HCT116 (cell line): ENCODE measurements at places on chromosomes 6 and 20.
A peak's percentile ranks its signal among the peaks of the same experiment; 100 is the strongest.

DNA sequence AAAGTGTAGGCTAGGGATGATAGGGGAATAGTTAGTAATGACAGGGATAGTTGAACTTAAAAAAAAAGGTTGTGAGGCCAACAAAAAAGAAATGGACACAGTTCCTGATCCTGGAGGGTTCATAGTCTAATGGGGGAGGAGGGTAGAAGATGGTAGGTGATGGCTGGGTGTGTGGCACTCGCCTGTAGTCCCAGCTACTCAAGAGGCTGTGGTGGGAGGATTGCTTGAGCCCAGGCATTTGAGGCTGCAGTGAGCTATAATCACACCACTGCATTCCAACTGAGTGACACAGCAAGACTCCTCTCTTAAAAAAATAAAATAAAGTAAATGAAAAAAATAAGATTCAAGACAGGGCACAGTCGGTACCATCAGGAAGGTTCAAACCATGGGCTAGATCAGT is 2.4 kb upstream of the MICB start:
- DNase-seq = no peak

GRCh38 chr20:44720621-44720996 is 5.4 kb downstream of the CCN5 start:
- DNase-seq = peak; percentile 48

- no peak for DNase-seq
These were observed 119.7 kb downstream of the BCKDHB start for GRCh38 chr6:80226151-80226550.

DNA sequence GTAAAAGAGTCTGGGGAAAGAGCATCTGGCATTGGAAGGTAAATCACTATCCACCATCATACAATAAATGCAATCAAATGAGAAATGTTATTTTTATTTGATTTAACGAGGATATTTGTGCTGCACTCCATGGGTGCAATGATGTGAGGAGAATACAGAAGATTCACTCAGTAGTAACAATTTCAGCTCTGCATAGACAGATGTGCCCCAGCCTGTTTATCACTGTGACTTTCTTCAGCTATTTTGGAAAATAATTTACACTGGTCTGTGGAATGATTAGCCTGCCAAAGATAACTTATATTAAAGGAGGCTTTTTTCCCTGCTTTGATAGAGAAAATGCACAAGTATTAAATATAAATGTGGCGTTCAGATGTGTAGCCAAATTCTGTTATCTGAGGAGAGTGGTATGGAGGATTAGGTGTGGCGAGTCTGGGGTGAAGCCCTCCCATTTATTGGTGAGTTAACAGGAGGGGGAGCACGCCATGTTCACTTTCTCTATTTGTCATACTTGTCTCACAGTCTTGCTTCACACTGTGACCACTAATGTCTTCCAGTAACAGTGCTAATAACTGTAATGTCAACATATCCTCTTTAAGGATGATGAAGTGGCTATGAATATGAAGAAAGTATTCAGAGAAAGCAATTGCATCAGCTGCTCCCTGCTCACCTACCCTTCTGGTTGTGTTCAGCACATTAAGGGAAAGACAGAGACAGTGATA is 645.6 kb downstream of the MMUT start:
- DNase-seq = no peak

GRCh38 chr20:45523821-45524220 is 8.4 kb upstream of the SPINT3 start:
- DNase-seq = no peak

DNA sequence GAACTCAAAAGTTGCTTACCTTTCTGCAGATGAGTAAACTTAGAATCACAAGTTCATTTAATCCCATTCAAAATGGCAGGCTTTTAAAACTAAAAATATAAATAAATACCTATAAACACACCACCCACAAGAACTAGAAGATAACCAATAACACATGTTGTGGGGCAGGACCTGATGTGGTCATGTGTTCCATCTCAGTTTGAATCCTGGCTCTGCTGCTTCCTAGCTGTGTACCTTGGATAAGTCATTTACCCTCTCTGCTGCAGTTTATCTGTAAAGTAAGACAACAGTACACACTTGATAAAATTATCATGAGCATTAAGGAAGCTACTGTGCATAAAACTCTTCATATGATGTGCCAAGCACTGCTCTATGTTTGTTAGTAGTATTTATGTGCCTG is 22.0 kb downstream of the TRIM27 start:
- no peak for DNase-seq

GRCh38 chr6:64547594-64548268 is 912.1 kb downstream of the PHF3 start:
- DNase-seq = no peak

DNA sequence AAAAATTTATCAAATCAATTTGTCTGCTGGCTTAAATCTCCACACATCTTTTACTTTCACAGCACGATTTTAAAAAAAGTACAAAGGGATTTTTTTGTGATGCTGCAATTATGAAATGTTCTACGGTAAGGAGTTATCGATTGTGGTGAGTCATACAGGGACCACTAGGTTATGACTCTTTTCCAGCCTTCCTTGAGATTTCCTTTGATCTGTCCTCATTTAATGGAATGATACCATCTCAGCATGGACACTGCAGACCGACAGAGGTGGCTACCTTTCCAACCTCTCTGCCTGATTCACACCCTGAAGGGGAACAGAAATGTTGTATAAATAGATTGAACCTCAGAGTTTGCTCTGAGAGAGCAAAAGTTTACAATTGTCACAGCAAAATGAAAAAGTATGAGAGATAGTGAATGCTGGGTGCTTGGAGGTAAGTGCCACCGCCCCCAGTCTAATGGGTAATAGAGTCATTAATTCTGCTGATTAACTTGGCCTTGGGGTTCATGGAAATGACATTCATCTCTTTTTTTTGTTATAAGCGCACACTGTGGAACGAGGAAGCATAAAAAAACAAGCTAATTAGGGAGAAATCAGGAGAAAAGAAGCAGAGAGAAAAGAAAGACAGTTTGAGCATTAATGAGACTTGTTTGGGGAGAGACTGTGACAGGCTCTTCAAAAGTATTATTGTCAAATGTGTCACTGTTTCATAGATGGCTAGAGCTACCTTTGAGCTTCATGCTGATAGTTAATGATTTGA is 306.0 kb downstream of the RNF144B start:
- DNase-seq = peak; percentile 70

DNA sequence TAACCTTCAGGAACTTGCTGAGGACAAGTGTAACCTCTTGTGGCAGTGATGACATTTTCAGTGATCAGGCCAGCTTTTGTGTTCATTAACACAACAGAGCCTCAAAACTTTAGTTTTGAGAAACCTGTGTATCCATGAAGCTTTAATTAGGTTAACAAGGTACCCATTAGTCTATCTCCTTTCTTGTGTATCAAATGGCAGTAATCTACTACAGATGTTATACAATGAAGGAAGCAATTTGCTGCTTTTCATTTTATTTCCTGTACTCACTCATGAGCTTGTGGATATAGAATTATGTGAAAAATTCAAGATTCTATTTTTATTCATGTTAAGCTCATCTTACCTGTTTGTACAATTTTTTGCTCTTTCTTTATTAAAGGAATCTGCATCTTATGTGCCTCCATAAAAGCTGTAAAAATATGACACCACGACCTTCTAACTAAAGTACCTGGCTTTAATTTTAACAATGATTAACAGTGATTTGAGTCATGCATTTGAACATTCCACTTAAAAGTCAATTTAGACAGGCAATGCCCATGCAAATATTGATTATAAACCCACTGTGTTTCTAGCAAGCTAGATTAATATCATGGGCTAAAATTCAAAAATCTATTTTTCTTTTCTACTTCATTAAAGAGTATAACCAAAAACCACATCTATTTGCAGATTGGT is 897.3 kb downstream of the KIF16B start:
- DNase-seq = no peak

DNA sequence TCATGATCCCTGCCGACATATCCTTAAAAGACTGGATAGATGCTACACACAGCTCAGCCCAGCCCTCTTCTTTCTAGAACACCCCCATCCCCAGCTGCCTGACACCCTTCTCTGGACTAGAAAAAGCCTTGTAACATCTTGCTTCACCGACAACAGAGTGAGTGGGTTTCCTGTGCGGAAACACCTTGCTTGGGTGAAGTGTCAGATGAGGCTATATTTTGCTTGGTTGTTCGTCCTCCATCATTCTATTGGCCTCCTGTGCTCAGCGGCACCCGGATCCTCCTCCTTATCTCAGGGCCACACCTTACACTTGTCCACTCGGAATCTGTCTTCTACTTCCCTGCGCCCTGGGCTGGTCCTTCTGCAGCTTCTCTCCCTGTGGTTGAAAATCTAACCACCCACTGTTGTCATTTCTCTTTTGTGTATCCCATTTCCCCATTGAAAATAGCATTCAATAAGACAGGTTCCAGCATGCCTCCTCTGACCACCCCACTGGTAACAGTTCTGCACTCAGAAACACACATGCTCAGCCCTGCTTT is 101.3 kb upstream of the MLN start:
- no peak for DNase-seq

DNA sequence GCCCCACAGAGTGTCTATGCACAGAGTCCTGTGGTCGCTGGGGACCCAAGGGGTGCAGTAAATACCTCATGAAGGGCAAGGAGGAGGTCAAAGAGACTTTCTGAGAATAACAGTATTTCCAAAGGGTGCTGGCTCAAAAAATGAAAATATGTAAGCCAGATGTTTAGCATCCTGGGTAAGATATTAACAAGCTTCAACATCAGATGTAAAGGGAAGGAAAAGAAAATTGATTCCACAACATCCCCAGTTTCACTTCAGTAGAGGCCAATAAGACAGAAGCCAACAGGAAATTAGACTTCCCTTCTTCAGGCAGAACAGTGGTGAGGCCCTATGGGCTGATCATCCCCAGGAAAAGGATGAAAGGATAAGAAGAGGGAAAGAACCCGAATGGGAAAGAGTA is 434.7 kb downstream of the PRKN start:
- no peak for DNase-seq

DNA sequence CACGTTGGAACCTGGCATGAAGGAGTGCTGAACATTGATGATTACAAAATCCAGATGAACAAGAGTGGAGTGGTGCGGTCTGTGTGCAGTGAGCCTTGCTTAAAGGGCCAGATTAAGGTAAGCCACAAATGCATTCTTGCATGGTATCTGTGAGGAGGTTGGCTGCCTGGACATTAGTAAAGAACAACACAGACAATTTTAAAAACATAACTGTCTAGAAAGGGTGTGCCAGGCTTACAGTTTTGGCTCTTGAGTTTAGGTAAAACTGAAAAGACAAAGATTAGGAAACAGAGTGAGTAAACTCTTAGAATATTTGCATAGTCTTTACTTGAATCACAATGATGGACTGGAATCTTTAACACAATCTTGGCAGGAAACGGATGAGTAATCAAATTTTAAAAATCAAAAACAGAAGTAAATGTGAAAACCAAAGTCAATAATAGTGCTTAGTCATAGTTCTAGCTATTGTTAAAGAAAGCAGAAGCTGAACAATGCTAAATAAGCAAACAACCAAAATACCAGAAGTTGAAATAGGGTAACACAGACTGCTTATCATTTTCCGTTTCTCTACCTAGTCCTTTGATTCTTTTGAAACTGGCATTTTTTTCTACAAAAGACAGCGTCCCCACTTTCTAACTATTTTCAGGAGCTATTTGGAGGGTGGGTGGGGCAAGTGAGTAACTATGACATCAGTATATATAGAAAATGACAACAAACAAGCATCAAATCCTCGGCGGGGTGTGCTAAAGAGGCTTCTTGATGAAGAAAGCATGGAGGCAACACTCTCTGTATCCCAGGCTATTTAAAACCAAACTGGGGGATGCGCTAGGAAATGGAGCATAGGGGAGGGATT is 185.8 kb upstream of the RAB32 start:
- DNase-seq = no peak

DNA sequence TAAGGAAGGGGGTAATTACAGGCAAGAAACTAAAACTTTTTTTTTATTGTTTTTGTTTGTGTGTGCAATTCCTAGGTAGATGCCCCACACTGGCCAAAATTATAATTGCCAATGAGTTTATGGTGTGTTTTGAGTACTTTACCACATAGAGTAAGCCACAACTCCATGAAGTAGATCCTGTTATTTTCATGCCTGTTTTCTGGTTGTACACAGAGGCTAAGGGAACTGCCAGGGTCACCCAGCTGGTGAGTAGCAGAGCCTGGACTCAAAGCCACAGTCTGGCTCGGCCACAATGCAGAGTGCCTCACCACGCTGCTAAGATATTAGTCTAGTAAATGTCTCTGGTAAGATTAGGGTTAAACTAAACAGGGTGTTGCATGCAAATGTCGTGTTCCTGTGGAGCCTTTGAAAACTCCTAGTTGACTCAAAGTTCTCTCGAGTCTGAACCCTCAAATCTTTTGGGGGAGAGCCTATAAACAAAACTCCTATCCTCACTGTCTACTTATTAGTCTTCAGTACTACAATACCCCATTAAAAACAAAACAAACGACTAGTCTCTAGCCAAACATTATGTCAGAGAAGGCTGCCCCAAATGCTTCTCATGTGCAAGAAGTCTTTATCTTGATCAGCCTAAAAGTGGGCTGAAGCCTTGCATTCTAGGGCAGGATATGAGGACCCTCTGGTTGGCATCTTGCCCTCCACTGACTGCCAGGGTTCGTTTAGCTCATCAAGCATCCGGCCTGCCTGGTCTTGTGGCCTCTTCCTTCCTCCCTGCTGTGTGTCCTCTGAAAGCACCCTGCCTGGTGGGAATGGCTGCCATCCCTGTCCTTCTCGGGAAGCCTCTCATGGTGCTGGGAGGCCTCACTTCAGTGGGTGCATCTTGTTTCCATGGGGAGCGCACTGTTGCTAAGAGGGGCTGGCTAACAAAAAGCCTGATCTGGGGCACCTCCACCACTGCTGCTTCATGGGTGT is 4.2 kb downstream of the DUSP22 start:
- DNase-seq = no peak

- no peak for DNase-seq
These were observed 491.0 kb downstream of the HAO1 start for GRCh38 chr20:7449269-7449668.

- DNase-seq = no peak
These were observed 136.0 kb downstream of the AIG1 start for GRCh38 chr6:143196525-143197225.
